ENCODE measurements at places on chromosomes 1 and 21.

GRCh38 chr1:31788825-31789256, 24.7 kb upstream of the ADGRB2 start:
- peak; percentile 55 for ATAC-seq

- peak; percentile 65 for ATAC-seq
These were observed 5.3 kb upstream of the TUFT1 start for GRCh38 chr1:151534662-151535278.

DNA sequence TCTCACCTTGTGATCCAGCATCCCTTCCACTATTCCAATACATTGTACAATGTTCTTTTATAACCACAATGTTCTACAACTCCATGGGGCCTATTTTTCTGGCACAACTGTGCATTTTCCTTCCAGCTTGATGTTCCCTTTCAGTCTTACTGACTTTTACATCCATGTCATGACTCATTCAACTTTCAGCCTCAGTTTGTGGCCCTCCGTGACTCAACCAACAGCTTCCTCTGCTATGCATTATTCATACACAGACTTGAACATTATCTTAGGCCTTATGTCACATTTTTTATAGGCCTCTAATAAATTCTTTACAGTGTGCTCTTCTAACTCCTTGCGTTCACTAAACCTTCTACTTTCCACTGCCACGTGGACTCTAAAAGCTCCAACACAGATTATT, 119.4 kb upstream of the PRMT6 start:
- no peak for ATAC-seq

DNA sequence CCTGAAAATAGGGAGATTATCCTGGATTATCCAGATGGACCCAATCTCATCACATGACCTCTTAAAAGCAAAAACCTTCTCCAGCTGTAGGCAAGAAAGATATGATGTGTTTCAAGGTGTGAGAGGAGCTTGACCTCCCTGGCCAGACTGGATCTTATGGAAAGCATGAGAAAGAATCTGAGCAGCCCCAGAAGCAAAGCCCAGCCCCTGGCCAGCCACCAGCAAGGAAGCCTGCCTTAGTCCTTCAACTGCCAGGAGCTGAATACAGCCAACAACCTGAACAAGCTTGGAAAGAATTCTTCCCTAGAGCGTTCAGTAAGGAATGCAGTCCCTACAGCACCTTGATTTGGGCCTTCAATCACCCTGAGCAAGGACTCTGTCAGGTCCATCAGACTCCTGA, 375.0 kb upstream of the CHRM3 start:
- no peak for ATAC-seq

DNA sequence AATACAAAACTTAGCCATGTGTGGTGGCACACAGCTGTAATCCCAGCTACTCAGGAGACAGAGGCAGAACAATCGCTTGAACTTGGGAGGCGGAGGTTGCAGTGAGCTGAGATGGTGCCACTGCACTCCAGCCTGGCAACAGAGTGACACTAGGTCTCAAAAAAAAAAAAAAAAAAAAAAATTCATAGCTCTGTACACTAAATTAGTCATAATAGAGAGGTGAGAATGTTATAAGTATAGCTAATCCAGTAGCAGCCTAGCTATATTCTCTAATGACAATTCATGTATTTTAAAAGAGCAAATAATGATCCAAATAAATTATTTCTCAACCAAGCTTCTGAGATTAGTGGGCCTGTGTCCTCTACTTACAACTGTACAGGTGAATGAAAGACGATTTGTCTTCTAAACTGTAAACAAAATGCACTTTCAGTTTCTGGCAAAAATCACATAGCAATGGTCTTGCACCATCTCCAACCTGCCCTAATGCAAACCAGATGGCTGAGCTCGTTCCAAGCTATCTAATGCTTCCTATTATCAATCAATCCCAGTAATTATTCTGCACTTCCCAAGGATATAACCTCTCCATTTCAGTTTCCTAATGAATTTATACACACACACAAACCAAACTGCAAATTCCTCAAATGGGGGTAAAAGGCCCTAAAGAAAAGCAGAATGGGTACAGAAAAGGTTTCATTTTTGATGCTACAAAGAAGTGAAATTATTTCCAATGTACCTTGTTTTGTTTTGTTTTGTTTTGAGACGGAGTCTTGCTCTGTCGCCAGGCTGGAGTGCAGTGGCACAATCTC, 56.5 kb downstream of the GATAD2B start:
- ATAC-seq, result no peak

DNA sequence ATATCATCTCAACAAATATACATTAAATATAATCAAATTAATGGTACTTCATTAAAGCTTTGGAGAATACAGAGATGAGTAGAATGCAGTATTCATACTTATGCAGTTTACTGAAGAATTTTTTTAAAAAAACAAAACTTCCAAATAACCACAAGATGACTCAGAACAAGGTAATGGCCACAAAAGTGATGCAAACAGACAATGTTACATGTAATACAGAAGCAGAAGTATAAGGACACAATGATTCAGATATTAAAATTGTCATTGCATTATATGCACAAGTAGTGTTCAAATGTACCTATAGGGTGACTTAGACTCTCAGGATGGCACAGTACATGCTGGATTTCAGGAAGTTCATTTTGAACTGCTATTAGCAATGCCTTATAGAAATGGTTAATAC, 227.2 kb upstream of the ST6GALNAC5 start:
- no peak for ATAC-seq
